Karpas-422 (cell line): ENCODE measurements at places on chromosomes 11 and 22.

GRCh38 chr11:32215157-32215556 is 124.3 kb downstream of the RCN1 start:
- no peak for DNase-seq

DNA sequence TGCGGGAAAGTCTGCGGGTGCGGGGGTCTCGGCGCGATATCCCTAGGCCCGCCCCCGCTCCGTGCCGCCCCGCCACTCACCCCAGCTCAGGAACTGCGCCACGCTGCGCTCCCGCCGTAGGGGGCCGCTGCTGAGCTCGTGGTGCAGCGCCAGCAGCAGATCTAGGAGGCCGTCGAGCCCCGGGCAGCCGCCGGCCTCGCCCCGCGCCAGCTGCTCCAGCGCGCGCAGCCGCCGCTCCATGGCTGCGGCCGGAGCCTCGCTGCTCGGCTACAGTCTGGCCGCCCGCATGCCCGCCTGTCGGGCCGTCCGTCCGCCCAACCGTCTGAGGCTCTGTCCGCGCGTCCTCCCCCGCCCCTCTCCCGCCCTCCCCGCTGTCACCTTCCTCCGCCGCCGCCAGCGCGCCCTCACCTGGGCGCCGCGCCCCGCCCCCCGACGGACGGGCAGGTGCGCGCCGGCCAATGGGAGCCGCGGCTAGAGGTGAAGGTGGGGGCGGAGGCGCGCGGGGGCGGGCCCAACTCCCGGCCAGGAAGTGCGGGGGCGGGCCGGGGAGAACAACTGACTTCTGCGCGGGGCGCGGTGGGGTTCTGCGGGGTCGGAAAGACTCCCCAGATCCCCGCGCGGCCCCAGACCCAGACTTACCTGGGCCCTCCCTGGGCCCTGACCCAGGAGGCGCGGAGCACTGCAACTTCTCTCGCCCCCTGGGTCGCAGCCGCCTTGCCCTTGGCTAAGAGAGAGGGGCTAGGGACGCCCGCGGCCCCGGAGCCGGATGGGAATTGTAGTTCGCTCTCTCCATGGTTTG is at the start of gene CDC42BPG:
CDC42BPG (minus strand) TSS at position 324 of the 799 bp plus-strand sequence; CDS start at position 240, 84 bp downstream.
- peak; percentile 85 for DNase-seq

DNA sequence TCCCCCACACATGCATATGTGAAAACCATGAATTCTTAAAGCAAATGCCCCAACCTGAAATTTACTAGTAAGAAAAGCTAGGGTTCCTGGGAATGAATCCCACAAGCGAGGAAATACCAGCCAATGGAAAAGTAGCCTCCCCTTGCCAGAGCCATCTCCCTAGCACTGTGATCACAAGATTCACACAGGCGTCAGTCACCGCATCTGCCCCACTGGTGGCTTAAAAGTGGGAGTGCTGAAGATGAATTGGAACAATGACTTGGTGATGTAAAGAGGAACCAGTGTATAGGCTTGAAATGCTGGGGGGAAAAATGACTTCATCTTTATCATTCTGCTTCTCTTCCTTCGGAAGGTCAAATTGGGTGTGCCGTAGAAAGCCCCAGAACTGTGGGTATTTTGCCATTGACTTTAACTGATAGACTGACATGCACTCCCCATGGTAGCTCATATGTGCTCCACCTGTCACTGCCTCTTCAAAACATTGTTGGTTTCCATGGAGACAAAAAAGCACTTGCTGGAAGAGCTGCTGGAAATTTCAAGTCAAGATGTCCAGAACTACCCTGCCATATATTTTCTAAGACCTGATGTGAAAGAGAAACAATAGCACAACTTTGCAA is 19.2 kb upstream of the ASPHD2 start:
- no peak for DNase-seq

- DNase-seq, result no peak
Observed at GRCh38 chr11:119634301-119634700, 94.7 kb downstream of the NECTIN1 start.

DNA sequence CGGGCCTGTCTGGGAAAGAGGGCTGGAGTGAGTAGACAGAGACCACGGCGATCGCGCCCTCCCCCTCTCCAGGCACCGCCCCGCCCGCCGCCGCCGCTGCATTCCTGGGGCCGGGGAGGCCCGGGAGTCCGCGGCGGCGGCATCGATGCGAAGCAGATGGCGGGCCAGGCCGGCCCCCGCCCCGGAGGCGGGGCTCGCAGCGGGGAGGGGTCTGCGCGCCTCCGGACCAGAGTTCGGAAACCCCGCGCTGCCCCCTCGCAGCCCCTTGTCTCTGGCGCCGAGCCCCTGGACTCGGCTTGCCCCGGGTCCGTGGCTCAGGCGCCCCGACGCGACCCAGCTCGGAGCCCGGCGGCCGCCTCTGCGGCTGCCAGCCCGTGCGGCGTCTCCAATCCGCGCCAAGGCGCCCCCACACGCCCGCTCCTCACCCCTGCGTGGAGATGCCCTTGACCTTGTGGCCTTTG is 1.3 kb downstream of the SCARF2 start:
- no peak for DNase-seq

GRCh38 chr11:90500922-90501568 is 278.2 kb upstream of the CHORDC1 start:
- DNase-seq, result no peak

DNA sequence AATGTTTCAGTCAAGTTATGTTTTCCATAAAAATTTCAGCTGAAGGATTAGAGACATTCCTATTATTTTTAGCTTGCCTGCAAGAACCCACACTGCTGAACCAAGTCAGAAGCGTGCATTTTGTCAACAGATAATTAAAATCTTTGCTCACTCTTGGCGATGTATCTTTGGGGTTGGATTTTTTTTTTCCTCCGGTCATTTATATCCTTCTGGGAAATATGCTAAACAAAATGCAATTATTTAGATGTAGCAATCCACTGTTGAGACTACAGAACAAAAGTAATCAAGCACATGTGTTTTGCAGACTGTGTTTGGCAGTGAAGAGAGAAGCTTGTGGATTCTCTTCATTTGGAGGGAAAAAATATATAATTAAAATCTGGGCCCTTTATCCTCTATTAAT is 15.3 kb upstream of the NELL1 start:
- DNase-seq, result no peak

DNA sequence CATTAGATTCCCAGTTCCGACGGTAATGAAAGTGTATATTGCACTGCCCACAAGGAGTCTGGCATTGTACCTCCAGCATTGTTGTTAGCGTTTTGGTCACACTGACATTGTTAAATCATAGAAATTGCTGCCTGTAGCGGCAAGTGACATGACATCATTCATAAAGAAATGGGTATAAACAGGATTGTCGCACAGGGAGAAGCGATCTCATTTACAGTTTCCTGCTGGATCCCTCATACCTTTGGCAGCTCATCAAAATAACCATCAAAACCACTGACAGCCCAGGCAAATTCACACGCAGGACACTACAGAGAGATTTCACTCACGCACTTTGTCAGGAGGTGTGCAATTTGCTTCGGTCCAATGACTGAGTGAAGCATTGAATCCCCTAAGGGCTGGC is 3.5 kb downstream of the HTR3B start:
- peak; percentile 49 for DNase-seq

DNA sequence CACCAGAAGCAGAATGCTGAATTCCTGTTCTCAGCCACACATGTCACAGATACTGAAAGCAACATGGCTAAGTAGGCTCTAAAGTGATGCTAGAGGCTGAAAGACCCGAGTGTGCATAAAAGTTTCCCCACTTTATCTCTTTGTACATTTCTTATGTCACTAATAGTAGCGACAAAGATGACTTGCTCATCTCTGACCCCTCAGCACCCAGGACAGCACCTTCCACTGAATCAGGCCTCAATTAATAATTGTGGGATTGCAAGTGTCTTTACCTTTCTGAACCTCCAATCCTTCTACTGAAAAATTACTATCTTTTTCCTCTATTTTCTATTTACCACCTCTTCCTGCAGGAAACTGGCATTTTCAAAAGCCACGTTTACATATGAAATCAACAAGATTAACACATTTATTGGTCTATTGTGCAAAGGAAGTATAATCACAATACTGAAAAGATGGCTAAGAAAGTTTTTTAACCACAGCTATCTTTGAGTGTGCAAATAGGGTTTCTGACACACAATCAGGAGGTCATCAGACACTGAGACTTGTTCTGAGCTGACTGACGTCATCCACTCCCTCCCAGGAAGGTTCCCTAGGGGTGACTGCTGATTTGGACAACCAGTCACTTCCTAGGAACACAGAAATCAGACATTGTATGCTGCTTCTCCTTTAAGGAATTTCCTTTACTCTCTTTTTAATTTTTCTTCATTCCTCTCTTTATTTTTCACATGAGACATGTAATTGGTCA is 213.9 kb upstream of the ISX start:
- DNase-seq, result no peak

DNA sequence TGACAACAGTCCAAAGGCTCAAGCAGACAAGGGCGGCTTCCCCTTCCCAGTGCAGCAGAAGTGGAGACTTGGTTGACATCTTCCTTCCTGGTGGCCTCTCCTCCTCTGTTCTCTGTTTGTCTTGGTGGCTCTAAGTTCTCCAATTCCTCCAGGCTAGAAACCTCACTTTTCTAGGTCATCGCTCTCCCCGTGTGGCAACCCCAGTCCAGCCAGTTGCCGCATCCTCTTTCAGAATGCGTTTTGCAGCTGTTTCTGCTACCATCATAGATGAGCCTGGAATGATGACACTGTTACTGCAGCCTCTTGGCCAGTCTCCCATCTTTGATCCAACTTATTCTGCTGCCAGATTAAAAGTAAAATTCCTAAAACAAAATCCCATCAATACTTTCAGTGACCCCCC is 201.5 kb downstream of the TRIM29 start:
- DNase-seq, result no peak

GRCh38 chr22:47076758-47077157 is 314.3 kb downstream of the TBC1D22A start:
- no peak for DNase-seq

DNA sequence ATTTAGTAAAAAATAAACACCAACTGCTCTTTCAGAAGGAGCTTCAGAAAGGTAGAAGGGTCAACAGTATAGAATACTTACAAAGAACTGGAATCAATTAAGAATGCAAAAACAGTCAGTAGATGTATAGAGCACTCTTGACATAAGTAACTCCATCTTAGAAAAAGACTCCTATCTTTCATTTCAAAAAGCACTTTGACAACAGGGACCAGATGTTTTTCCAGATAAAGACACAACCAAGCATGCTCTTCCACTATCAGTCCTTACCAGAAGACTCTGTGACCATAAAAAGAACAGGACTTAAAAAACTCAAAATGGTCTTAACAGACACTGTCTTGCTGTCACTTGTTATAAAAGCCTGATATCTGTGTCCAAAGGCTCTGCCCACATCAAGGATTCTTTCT is 5.2 kb downstream of the SLC25A17 start:
- no peak for DNase-seq

DNA sequence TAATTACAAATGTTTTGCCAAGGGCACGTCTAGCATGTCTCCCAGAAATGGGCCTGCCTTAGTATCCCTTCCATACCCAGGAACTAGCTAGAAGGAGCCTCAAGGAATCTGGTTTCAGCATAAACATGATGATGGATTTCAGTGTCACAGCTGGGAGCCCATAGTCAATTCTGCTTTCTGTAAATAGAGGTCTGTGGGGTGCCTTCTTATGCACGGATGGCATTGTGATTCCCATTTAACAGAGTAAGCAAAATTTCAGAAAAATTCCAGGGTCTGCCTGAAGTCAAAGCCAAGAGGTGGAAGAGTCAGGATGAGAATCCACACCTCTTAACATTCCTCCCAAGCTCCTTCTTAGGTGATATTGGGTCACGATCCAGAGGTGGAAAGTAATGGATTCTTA is 12.1 kb downstream of the DUSP18 start:
- no peak for DNase-seq

- no peak for DNase-seq
Observed at GRCh38 chr11:108571001-108571400, 22.6 kb downstream of the EXPH5 start.

DNA sequence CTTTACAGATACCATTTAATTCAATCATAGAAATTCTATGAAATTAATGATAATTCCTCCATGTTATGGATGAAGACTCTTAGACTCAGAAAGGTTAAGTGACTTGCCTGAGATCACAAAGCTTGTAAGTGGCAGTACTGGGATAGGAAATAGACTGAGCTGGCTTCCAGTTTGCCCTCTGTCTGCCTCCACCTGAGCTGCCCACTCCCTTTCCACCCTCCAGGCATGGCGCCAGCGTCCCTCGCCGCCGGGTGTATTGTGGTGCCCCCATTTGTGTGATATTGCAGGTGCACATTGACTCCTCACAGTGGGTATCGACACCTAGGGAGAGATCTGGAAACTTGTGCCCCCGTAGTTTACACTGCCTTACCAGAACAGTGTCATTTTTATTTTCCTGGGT is 9.4 kb upstream of the RPS3 start:
- no peak for DNase-seq

DNA sequence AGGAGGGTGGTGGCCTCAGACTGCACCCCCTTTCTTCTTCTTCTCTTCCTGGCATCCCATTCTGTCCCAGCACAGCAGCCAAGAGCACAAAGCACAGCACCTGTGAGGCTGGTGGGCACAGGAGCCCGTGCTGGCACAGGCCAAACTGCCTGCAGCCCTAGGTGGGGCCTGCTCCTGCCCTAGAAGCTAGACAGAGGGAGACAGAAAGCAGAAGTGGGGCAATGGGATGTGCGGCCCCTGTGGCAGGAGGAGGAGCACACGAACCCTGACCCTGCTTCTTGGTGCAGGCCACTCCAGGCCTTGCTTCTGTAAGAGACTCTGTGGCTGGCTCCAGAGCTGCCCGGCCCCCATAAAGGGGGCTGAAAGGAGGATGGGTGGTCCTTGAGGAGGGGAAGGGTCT is 3.9 kb upstream of the PTS start:
- no peak for DNase-seq

DNA sequence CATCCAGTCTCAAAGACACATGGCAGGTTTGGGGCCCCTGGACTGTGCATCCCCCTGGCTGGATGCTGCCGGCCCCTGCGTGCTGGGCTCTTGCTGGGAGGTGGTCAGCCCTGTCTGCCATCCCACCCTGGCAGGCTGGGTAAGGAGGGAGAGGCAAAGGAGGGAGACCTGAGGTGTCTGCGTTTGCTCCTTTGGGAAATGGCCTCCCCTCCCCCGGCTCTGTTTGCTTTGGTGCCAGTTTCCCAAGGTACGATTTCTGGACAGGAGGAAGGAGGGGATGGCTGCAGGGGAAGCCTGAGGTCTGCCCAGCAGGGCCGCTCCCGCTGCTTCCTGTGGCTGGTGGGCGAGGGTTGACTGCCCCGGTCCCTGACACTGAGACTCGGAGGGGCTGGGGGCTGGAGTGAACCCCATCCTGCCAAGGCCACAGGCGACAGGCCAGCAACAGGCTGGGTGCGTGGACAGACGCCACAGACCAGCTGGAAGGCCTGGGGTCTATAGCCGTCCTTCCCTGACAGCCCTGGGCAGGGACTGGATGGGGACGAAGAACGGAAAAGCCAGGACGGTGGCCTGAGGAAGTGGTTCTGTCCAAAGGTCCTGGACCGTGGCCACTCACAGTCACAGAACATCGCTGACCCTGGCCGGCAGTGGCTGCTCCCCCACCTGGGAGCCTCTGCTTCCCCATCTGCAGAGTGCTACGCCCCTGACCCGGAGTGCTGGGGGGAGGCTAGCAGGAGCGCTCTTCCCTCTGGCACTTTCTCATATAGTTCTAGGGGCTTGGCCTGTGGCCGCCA is 38.0 kb downstream of the OSBPL5 start:
- no peak for DNase-seq
